Activated CD4-positive, alpha-beta T cell treated with anti-CD3 and anti-CD28 coated beads, Interleukin-2, amount 10 ng/mL, durations not matched to agents 24 days and 14 days (primary cell): ENCODE measurements at places on chromosomes 2 and 18.

- H3K4me1 ChIP-seq, result peaks cover 6% of the 10 kb centered on the region
- DNase-seq, result no peak
- no peaks in the 10 kb centered on the region for H3K36me3 ChIP-seq
- H3K4me3 ChIP-seq, result no peak overlapping the region
Measured at GRCh38 chr2:156663757-156664409, 227.7 kb downstream of the GPD2 start.

GRCh38 chr2:223090540-223091235, 38.7 kb downstream of the KCNE4 start:
- no peaks in the 10 kb centered on the region for H3K4me1 ChIP-seq
- H3K27ac ChIP-seq, result no peak overlapping the region
- H3K27me3 ChIP-seq, result peaks cover 2% of the 10 kb centered on the region

GRCh38 chr2:220127876-220128275, 500.4 kb downstream of the SLC4A3 start:
- H3K4me3 ChIP-seq, result no peak overlapping the region
- no peak for DNase-seq
- no peaks in the 10 kb centered on the region for H3K27me3 ChIP-seq
- H3K27ac ChIP-seq, result no peak overlapping the region
- H3K4me1 ChIP-seq, result no peaks in the 10 kb centered on the region

- peaks cover 3% of the 10 kb centered on the region for H3K27me3 ChIP-seq
- no peak overlapping the region for H3K4me3 ChIP-seq
- DNase-seq, result no peak
- no peak overlapping the region for H3K27ac ChIP-seq
- H3K36me3 ChIP-seq, result no peaks in the 10 kb centered on the region
Measured at GRCh38 chr2:239821694-239822075, 203.5 kb downstream of the NDUFA10 start.

GRCh38 chr2:55169915-55170314, 62.2 kb downstream of the CLHC1 start:
- DNase-seq, result no peak
- H3K36me3 ChIP-seq, result no peaks in the 10 kb centered on the region
- no peaks in the 10 kb centered on the region for H3K27me3 ChIP-seq
- H3K4me3 ChIP-seq, result no peak overlapping the region
- H3K4me1 ChIP-seq, result no peaks in the 10 kb centered on the region

- H3K36me3 ChIP-seq, result peaks cover 55% of the 10 kb centered on the region
- H3K4me1 ChIP-seq, result peaks cover 37% of the 10 kb centered on the region
- peak overlapping the region; percentile 86 for H3K27ac ChIP-seq
- peak; percentile 73 for DNase-seq
- peak overlapping the region; percentile 86 for H3K4me3 ChIP-seq
Measured at GRCh38 chr2:189783451-189783926, 650 bp downstream of the ORMDL1 start.

DNA sequence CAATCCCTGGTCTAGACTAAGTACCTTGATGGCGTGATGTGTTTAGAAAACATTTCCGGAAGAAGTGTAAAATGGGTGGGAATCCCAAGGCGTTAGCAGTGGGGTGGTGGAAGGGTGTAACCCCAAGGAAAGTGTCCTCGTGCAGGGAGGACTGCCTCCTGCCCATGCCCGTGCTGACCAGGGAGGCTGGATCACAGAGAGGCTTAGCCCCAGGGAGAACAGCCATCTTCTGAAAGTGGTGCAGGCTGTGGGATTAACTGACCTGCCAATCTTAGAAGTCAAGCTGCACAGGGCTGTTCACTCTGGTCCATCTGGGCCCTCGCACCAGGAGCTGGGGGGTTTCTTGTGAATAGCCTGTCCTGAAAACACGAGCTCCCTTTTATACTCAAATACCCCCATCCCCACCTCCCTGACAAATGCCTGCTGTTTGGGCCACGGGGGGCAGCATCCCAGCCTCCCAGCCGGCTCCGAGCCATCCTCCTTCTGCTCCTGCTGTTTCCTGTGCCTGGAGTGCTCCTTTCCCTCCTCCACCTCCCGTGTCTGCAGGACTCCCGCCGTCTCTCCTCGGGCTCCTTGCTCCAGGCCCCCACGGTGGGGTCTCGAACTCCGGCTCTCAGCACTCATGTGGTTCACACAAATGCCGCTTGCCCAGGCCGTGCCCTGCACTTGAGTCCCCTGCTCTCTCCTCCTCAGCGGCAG, 52.1 kb upstream of the PXDN start:
- no peaks in the 10 kb centered on the region for H3K36me3 ChIP-seq
- no peak overlapping the region for H3K27ac ChIP-seq
- DNase-seq, result no peak
- peak overlapping the region; percentile 21 for H3K4me3 ChIP-seq
- peaks cover 10% of the 10 kb centered on the region for H3K27me3 ChIP-seq
- H3K4me1 ChIP-seq, result peaks cover 3% of the 10 kb centered on the region

- H3K27me3 ChIP-seq, result no peaks in the 10 kb centered on the region
- no peak overlapping the region for H3K27ac ChIP-seq
- peaks cover 7% of the 10 kb centered on the region for H3K36me3 ChIP-seq
Measured at GRCh38 chr2:88603146-88603545, 24.1 kb downstream of the EIF2AK3 start.

- H3K27ac ChIP-seq, result no peak overlapping the region
- no peaks in the 10 kb centered on the region for H3K36me3 ChIP-seq
- H3K27me3 ChIP-seq, result no peaks in the 10 kb centered on the region
- no peak overlapping the region for H3K4me3 ChIP-seq
Measured at GRCh38 chr2:122451040-122451439, 695.6 kb downstream of the TSN start.

DNA sequence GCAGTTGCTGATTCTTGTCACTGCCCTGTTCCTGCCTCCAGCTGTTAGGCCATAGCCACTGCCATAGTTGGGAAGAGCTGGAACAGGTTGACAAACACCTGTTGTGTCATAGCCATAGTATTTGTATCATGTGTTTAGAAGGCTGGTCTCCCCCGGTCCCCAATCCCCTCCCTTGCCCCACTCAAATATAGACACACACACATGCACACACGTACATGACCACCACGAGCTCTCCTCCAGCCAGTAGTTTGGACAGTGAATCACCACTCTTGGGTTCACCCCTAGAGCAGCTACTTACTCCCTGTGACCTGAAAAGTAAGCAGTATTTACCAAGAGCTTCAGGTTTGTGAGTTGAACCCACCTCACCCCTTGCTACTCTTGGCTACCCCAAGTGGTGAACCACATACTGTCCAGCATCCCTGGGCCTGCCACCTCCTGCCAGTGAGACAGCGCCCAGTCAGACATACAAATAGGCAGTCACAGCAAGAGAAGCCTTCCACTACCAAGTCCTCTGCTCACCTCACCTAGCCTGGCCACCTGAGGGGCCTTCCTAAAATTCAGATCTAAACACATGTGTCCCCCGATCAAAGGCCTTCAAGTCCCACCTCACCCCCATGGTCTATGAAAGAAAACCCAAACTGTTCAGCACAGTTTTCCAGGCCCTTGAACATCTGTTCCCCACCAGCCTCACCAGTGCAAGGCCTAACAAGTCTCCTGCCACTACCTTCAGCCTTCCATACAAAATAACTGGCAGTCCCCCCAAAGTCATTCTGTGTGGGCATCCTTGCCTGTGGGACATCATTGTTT, 7.1 kb downstream of the PCBP1 start:
- no peaks in the 10 kb centered on the region for H3K27me3 ChIP-seq
- DNase-seq, result no peak
- H3K27ac ChIP-seq, result peak overlapping the region; percentile 96
- peaks cover 50% of the 10 kb centered on the region for H3K4me1 ChIP-seq

- no peaks in the 10 kb centered on the region for H3K36me3 ChIP-seq
- H3K27me3 ChIP-seq, result no peaks in the 10 kb centered on the region
- no peak for DNase-seq
- H3K4me3 ChIP-seq, result no peak overlapping the region
- no peak overlapping the region for H3K27ac ChIP-seq
Measured at GRCh38 chr2:5984946-5985345, 292.8 kb downstream of the SOX11 start.

DNA sequence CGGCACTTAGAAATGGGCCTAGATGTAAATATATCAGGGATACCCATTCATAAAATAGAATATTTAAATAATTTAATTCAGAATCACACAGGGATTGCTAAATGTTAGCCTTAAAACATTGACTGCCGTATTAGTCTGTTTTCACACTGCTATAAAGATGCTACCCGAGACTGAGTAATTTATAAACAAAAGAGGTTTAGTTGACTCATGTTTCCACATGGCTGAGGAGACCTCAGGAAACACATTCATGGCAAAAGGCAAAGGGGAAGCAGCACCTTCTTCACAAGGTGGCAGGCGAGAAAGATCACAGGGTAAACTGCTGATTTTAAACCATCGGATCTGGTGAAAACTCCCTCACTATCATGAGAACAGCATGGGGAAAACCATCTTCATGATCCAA, 223.6 kb upstream of the GULP1 start:
- DNase-seq, result no peak
- H3K36me3 ChIP-seq, result no peaks in the 10 kb centered on the region
- no peaks in the 10 kb centered on the region for H3K27me3 ChIP-seq
- no peaks in the 10 kb centered on the region for H3K4me1 ChIP-seq
- H3K4me3 ChIP-seq, result no peak overlapping the region

- DNase-seq, result peak; percentile 76
- peaks cover 36% of the 10 kb centered on the region for H3K27me3 ChIP-seq
- H3K36me3 ChIP-seq, result no peaks in the 10 kb centered on the region
- no peak overlapping the region for H3K27ac ChIP-seq
- H3K4me1 ChIP-seq, result no peaks in the 10 kb centered on the region
Measured at GRCh38 chr18:23703057-23703986, 14.1 kb downstream of the LAMA3 start.

DNA sequence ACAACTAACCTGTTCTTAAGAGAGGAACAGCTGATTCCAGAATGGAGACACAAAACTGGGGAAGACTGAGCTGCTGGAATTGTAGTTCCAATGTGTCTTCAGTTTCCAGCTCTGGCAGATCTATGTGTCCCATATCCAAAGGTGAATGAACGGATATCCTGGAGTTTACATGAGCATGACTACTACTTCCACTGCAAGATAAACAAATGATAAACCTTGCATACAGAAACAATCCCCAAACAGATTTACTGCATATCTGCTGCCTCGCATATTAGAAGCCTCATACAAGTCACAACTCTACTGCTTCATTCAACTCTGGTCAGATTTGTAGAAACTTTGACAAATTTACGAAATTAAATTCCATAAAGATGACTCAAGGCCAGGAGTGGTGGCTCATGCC, 15.0 kb downstream of the RTTN start:
- H3K36me3 ChIP-seq, result peaks cover 41% of the 10 kb centered on the region
- no peak for DNase-seq
- H3K27me3 ChIP-seq, result no peaks in the 10 kb centered on the region
- no peak overlapping the region for H3K27ac ChIP-seq
- no peak overlapping the region for H3K4me3 ChIP-seq
- H3K4me1 ChIP-seq, result peaks cover 11% of the 10 kb centered on the region

GRCh38 chr2:109526442-109526970, 87.3 kb downstream of the SEPTIN10 start:
- no peak overlapping the region for H3K4me3 ChIP-seq
- DNase-seq, result no peak
- no peak overlapping the region for H3K27ac ChIP-seq
- H3K36me3 ChIP-seq, result no peaks in the 10 kb centered on the region
- H3K27me3 ChIP-seq, result peaks cover 5% of the 10 kb centered on the region
- H3K4me1 ChIP-seq, result no peaks in the 10 kb centered on the region

- DNase-seq, result no peak
- no peaks in the 10 kb centered on the region for H3K4me1 ChIP-seq
- H3K27ac ChIP-seq, result no peak overlapping the region
- H3K4me3 ChIP-seq, result no peak overlapping the region
- no peaks in the 10 kb centered on the region for H3K36me3 ChIP-seq
Measured at GRCh38 chr18:45518311-45519155, 96.7 kb upstream of the SLC14A2 start.

- no peak overlapping the region for H3K27ac ChIP-seq
- no peaks in the 10 kb centered on the region for H3K27me3 ChIP-seq
- peaks cover 11% of the 10 kb centered on the region for H3K36me3 ChIP-seq
- DNase-seq, result no peak
- no peak overlapping the region for H3K4me3 ChIP-seq
- H3K4me1 ChIP-seq, result peaks cover 20% of the 10 kb centered on the region
Measured at GRCh38 chr2:40213071-40213470, 238.8 kb downstream of the SLC8A1 start.

- no peak for DNase-seq
- peaks cover 27% of the 10 kb centered on the region for H3K4me1 ChIP-seq
- no peaks in the 10 kb centered on the region for H3K27me3 ChIP-seq
Measured at GRCh38 chr2:64632835-64633819, 20.6 kb downstream of the SERTAD2 start.

GRCh38 chr2:124915567-124915966, 890.5 kb downstream of the CNTNAP5 start:
- no peak overlapping the region for H3K27ac ChIP-seq
- H3K27me3 ChIP-seq, result no peaks in the 10 kb centered on the region
- no peak overlapping the region for H3K4me3 ChIP-seq
- no peaks in the 10 kb centered on the region for H3K36me3 ChIP-seq
- DNase-seq, result no peak

- H3K36me3 ChIP-seq, result no peaks in the 10 kb centered on the region
- H3K4me3 ChIP-seq, result no peak overlapping the region
- no peak overlapping the region for H3K27ac ChIP-seq
Measured at GRCh38 chr18:10228326-10228725, 226.1 kb upstream of the APCDD1 start.

DNA sequence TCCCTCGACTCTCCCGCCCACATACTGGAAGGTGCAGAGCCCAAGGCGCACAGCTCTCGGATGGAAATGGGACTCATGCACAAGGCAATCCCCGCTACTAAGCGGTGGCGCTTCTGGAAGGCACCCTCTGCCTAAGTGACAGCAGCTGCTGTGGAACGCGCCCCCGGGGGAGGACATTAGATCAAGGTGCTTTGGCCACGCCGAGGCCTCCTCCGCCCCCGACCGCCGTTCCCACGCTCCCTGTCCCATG, 202 bp downstream of the MCEE start:
- H3K36me3 ChIP-seq, result peaks cover 9% of the 10 kb centered on the region
- H3K4me1 ChIP-seq, result peaks cover 8% of the 10 kb centered on the region
- no peaks in the 10 kb centered on the region for H3K27me3 ChIP-seq
- no peak for DNase-seq
- no peak overlapping the region for H3K4me3 ChIP-seq

DNA sequence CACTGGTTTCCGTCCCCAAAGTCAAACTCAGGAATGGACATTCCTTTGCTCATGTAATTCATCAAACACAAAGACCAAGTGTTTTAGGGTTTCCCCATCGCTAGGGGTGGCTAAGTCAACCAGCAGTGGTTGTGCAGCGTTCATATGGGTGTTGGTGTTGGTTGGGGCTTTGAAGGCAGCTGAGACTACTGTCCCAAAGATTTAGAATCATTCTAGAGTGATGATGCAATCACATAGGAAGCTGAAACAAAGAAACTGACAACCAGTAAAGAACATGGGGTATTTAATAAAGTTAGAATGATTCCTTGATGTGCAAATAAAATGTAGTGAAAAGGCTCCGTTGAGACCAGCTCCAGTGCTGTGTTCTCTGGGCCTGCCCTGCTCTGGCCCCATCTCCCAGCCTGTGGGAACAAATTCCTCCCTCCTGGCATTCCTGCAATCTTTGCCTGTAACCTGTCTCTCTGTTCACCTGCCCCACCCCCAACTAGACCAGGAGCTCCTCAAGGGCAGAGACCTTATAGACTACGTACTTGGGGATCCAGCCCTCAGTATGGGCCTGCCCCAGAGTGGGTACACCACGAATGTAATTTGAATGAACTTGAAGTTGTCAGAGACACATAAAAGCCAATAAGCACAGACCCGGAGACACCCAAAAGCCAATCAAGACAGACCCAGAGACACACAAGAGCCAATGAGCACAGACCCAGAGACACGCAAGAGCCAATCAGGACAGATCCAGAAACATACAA, 191.7 kb upstream of the TWIST2 start:
- no peaks in the 10 kb centered on the region for H3K4me1 ChIP-seq
- no peaks in the 10 kb centered on the region for H3K36me3 ChIP-seq
- no peak overlapping the region for H3K4me3 ChIP-seq
- peak; percentile 31 for DNase-seq
- peaks cover 6% of the 10 kb centered on the region for H3K27me3 ChIP-seq
- H3K27ac ChIP-seq, result no peak overlapping the region
